NCI-H1694 treated with DMSO at 0.1 percent for 48 hours (cell line): ENCODE measurements at places on chromosomes 6 and 20.

- peak; percentile 50 for DNase-seq
Measured at GRCh38 chr6:88380083-88380482, 213.9 kb upstream of the CNR1 start.

- no peak for DNase-seq
Measured at GRCh38 chr6:7239590-7239948, 73.4 kb downstream of the SSR1 start.

DNA sequence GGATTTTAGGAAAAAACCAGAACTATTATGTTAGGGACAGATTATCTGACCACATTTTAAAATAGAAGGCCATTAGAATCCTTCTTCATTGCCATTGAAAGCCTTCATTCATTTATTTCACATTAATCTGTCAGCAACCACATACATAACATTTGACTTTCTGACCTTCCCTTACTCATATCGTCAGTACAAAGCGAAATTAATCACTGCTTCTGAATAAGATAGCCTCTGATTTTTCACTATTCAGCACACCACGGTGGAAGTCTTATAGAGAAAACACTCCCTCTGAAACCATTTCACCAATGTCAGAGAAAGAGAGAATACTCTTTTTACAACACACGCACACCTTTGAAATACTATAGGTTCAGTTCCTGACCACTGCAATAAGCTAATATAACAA is 442.5 kb upstream of the ID4 start:
- no peak for DNase-seq

DNA sequence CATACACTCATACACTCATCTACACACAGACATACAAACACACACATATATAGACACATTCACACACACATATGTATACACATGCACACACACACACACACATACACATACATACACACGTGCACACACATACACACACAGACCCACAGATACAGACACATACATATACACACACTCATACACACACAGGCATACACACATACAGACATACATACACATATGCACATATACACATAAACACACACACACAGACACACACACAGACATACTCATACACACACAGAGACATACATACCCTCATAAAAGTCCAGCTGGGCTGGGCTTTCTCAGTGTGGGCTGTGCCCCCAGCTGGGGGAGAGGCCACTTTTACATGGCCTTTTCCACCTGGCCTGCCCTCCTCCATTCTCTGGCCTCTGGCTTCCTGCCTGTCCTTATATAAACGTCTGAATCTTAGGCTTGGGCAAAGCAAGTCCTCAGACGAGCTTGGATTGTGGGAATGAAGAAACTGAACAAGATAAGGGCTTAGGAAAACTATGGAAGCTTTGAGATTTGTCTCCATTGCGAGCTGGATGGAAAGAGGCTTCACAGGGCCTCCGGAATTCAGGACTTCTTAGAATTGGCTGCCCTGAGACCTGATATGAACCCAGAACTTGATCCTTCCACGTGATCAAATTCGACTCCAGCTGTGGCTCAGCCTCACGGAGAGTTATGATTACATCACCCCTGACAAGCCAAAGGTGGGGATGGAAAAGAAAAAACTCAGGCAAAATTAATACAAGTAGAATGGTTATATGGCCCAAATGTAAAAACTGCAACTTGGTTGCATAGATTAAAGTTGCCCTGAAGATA is 22.5 kb upstream of the CST3 start:
- DNase-seq, result no peak

DNA sequence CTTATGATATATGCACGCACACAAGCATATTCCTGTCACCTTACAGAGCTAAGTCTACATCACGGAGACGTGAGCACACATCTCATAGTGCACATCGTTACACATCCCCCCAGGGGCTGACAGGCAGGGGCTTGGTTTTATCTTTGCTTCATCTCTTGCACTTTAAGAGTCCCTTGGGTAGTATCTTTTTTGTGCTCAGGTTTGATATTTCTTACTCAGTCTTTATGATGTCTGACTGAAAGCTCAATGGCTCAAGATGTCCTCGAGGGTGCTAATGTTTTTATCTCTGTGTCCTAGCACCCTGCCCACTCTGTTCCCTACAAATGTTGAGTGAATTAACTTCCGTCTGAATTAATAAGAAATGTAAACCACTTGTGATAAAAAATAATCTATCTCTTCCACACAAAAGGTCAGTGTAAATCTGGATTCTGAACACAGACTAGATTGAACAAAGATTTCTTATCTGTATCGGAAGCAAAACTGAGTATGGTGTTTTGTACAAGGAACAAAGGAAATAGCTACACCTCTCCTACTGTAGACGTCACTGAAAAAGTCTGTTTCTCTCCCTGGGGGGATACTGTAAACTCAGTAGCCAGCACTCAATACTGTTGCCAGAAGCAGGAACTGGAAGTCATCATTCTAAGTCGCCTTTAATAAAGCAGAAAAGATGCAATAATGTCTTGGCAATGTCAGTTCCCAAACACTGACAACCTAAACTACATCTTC is 195.1 kb downstream of the PRKN start:
- no peak for DNase-seq

GRCh38 chr6:157235600-157236039 is 87.7 kb downstream of the TMEM242 start:
- DNase-seq, result no peak

DNA sequence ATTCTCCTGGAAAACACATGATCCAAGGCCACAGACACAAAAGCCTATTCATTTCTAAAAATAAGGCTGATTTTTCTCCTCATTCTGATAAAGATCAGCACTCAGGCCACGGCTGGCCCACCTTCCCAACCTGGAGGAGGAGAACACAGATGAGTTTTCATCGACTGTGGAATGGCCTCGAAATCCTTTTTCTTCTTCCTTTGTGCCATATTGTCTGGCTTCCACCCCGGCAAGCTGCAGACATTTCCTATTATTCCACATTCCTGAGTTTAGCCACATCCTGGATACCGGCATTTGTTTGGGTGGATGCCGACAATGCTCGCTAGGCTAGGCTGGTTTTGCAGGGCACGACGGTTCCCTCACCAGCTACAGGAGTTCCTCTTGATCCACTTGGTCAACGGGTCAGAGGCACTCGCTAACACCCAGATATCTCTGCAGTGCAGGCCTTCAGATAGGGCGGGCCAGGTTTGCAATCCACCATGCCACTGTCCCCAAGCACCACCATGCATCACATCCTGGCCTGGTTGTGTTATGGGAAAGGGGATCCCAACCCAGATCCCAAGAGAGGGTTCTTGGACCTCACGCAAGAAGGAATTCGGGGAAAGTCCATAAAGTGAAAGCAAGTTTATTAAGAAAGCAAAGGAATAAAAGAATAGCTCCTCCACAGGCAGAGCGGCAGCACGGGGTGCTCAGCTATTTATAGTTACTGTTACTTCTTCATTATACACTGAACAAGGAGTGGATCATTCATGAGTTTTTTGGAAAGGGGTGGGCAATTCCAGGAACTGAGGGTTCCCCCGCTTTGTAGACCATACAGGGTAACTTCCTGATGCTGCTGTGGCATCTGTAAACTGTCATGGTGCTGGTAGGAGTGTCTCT is 4.2 kb upstream of the CTSZ start:
- DNase-seq, result no peak

GRCh38 chr6:142374965-142375733 is 73.3 kb downstream of the ADGRG6 start:
- no peak for DNase-seq

- DNase-seq, result no peak
Measured at GRCh38 chr6:149359440-149359839, 40.6 kb upstream of the SUMO4 start.

DNA sequence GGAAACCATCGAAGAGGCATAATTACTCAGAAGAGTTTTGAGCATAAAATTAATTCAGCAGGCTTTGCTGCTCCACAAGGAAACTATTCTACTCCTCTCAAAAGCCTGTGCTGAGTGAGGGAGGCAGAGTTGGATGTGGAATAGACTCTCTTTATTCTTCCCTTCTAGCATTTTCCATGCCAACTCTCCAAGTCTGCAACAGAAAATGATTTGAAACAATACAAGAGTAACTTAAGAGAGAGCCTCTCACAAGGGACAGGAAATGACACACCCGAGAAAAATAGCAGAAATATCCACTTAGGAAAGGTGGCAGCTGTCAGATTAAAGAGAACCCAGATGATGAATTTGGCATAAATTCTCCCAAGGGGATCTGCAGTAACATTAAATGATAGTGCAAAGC is 26.3 kb upstream of the LAMP5 start:
- DNase-seq, result no peak

GRCh38 chr6:29509239-29509638 is 21.5 kb upstream of the MAS1L start:
- DNase-seq, result no peak

DNA sequence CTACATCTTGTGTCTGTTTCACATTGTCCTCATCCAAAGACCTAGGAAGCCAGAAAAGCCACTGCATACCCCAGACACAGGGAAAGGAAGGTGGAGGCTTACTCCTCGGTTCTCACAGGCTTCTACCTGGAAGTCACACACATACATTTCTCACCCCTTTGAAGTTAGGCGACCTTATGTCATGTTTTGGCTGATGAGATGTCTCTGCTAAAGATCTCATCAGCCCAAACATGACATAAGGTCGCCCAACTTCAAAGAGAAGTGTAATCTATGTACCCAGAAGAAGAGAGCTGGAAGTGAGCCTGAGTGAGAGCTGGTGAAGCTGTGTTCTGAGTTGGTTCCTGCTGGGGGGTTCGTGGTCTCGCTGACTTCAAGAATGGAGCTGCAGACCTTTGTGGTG is 47.5 kb upstream of the SLC22A23 start:
- DNase-seq, result no peak

DNA sequence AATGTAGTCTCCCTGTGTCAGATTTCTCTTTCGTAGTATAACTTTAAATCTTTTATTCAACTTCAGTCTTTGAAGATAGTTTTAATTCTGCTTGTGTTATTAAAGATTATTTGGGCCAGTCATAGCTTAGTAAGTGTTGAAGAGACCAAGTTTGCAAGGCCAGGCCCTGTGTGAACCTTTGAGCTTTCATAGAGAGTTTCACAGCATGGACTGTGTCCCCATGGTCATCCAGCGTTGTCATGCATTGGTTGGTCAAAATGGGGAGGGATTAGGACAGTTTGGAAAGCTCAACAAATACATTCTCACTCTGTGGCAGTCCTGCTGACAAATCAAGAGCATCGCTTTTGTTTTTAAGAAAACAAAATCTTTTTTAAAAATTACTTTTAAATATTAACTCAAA is 74.6 kb upstream of the FAM83B start:
- DNase-seq, result no peak

- no peak for DNase-seq
Measured at GRCh38 chr6:126040394-126040793, 54.1 kb downstream of the TRMT11 start.

DNA sequence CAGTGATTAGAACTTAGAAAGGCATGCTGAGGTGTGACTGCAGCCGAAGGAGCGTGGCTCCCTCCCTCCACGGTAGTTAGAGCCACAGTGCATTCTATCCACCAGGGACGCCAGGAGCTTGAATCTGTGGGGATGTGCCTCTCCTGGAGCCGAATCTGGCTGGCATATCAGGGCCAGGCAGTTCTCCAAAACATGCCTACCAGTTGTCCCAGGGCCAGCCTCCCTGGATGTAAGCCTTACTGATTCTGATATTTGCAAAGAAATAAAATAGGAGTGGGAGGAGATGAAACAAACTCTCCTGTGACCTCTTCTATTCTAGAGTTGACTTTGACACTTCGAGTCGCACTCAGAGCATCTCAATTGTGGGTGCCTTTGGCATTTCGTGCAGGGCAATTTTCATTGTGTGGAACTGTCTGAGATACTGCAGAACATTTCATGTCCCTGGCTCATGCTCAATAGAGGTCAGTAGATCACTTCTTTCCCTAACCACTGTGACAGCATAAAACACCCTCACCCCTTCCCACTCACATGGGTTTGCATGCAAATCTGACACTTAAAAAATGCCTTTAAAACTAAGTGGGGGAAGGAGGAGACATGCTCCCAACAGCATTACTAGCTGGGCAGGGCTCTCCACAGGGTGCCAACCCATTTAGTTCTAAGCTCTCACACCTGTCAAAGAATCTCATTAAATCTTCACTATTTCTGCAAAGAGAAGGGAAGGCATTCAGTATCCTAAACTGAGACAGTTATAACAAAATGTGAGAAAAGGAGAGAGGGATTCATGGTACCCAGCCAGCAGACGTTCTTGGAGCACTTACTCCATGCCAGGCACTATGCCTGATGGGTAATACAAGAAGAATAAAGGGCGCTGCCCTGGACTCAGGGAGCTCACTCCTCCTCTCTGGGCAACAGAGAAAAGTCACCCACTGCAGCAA is 378.9 kb downstream of the PREX1 start:
- no peak for DNase-seq

DNA sequence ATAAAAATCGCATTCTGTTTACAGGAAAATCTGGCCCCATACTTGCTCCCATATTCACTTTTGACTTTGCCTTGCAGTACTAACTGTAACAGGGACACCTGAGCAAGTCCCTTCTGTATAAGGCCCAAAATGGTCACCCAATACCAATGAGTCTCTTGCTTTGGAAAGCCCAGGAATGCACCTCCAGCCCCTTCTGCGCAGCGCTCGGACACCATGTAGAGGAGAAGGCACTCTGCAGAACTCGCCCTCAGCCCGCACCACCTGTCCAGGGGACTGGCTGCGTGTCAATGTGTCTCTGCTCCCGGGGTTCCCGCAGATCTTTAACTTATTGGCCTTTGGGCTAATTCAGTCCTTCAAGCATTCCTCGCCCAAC is 746 bp upstream of the PRND start:
- no peak for DNase-seq

- DNase-seq, result no peak
Measured at GRCh38 chr6:150783813-150784212, 81.7 kb upstream of the MTHFD1L start.

GRCh38 chr6:33822575-33823395 is 19.0 kb upstream of the MLN start:
- peak; percentile 23 for DNase-seq

GRCh38 chr20:45325371-45325770 is 17.3 kb upstream of the MATN4 start:
- DNase-seq, result no peak

- DNase-seq, result no peak
Measured at GRCh38 chr20:49635166-49635565, 67.2 kb upstream of the PTGIS start.

- DNase-seq, result no peak
Measured at GRCh38 chr6:12991435-12991834, 274.9 kb downstream of the PHACTR1 start.

DNA sequence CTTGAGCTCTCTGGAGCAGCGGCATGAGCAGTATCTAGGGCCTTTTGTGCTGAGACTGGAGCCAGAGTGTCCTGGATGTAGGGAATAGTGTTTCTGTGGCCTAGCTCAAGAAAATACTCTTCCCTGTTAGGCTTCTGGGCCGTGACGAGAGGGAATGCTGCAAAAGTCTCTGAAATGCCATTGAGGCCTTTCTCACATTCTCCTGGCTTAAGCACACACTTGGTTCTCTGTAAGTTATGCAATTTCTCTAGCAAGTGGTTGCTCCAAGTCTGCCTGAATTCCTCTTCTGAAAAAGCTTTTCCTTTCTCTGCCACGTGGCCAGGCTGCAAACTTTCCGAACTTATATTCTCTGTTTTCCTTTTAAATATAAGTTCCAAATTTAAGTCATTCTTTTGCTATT is 744.4 kb downstream of the GRIK2 start:
- DNase-seq, result no peak

- DNase-seq, result no peak
Measured at GRCh38 chr6:25487012-25487411, 165.0 kb upstream of the SCGN start.

- no peak for DNase-seq
Measured at GRCh38 chr6:104599821-104600638, 259.7 kb downstream of the HACE1 start.

GRCh38 chr6:7805850-7806214 is 79.9 kb downstream of the BMP6 start:
- DNase-seq, result no peak

- DNase-seq, result no peak
Measured at GRCh38 chr6:121917263-121917829, 481.9 kb downstream of the GJA1 start.
